Stimulated activated CD4-positive, alpha-beta T cell treated with anti-CD3 and anti-CD28 coated beads, Interleukin-2, amount 100 ng/mL, for 4 hours (primary cell): ENCODE measurements at places on chromosomes 12 and 14.

- DNase-seq: no peak
Measured at GRCh38 chr12:109818905-109819500, 14.2 kb downstream of the TRPV4 start.

GRCh38 chr12:132395908-132396305 lies 66.5 kb upstream of the GALNT9 start:
- DNase-seq: no peak

DNA sequence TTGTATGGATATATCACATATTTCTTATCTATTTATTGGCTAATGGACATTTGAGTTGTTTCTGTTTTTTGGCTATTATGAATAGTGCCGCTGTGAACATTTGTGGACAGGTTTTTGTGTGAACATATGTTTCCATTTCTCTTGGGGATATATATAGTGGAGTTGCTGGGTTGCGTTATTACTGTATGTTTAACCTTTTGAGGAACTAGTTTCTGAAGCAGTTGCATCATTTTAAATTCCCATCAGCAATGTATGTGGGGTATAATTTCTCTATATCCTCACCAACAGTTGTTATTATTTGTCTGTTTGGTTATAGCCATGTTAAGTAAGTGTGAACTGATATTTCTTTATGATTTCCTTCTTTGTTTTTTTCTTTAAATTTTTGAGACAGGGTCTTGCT lies 10.7 kb downstream of the TCTN2 start:
- no peak for DNase-seq

DNA sequence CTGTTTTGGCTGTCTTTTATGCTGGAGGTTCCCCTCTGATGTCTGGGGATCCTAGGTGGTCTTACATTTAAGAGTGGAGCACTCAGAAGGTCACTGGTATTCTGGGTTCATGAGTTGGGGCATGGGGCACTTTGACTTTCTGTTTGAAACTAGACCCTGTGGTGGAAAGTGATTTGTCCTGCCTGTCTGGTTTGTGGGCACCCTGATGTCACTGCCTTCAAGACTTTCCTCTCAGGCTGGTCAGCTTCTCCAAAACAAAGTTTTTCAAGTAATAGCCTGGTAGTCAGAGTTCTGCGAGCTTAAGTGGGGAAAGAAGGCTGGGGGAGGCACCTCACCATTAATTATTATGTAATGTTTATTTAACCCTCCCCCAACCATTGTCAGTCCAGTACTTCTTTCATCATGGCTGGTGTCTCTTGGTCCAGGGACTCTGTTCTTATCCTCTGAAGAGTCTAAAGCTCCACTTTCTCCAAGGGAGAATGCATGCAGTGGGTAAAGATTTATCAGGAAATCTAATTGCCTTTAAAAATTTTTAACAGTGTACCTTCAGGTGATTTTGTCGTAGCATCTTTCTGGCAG lies 35.3 kb downstream of the ZC3H14 start:
- no peak for DNase-seq

- no peak for DNase-seq
Measured at GRCh38 chr14:50008974-50009373, 107.4 kb downstream of the VCPKMT start.

- peak; percentile 56 for DNase-seq
Measured at GRCh38 chr12:121499929-121500793, 80.7 kb downstream of the KDM2B start.

DNA sequence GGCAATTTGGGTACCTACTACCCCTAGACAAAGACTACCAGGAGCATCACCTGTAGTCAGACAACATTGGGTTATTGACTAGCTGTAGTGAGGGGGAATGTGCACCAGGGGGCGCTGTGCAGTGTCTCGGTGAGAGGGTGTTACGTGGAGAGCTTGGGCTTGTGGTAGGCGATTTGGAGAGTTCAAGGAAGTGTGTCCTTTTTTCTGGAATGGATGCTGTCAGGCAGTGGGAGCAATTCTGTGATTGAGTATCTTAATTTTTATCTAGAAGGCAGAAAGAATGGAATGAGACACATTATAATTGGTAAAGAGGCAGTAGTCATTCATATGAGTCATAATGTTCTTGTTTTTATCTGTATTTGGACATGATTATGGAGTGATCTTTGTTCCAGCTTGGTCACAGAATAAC lies 187.7 kb downstream of the GALC start:
- DNase-seq: peak; percentile 1

DNA sequence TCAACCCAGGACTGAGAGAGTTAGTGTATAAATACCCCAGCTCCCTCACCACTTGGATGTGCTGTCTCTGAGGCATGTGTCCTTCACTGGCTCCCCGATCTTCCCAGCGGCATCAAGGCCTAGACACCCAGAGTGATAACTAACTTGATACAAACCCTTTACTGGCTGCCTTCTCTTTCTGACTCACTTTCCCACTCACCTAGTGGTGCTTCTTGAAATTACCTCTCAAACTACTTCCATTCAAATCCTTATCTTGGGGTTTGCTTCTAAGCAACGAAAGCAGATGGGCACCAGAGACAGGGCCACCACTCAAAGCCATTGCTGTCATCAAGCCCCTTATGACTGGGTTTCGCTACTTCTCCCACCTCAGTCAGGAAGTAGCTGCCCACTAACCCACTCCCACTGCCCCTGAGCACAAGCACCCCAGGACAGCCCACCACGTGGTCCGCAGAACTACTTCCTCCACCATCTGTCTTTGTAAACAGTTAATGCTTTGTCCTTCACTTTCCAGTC lies 17.2 kb downstream of the ZFP36L1 start:
- no peak for DNase-seq

- DNase-seq: peak; percentile 57
Measured at GRCh38 chr14:103104654-103105452, 10.3 kb downstream of the EXOC3L4 start.

DNA sequence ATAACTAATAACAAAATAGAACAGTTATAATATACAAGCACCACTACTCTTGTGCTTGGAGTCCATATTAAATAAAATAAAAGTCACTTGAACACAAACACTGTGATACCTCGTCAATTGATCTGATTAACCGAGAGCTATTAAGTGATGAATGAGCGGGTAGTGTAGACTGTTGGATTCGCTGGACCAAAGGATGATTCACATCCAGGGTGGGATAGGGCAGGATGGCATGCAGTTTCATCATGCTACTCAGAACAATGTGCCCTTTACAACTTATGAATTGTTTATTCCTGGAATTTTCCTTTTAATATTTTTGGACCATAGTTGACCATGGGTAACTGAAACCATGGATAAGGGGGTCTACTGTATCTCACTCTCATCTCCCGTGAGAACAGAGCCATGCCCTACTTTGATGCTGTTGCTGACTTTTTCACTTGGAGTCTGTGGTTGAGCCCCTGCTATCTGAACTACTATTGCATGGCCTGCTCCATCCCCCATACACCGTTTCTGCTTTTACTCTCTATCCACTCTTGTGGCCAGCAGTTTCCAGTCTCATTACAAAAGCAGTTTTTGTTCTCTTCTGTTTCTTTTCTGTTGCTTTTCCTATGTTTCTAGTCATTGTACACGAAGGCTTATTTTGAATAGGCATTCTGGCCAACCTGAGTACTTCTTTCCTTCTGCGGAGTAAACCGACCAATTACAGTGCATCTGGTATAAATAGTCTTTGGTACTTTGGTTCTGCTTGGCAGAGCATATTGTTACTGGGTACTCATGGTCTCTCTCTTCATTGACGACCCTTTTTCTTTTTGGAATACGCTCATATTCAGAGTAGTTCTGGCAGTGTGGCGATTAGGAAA lies 12.2 kb downstream of the TMTC2 start:
- no peak for DNase-seq

DNA sequence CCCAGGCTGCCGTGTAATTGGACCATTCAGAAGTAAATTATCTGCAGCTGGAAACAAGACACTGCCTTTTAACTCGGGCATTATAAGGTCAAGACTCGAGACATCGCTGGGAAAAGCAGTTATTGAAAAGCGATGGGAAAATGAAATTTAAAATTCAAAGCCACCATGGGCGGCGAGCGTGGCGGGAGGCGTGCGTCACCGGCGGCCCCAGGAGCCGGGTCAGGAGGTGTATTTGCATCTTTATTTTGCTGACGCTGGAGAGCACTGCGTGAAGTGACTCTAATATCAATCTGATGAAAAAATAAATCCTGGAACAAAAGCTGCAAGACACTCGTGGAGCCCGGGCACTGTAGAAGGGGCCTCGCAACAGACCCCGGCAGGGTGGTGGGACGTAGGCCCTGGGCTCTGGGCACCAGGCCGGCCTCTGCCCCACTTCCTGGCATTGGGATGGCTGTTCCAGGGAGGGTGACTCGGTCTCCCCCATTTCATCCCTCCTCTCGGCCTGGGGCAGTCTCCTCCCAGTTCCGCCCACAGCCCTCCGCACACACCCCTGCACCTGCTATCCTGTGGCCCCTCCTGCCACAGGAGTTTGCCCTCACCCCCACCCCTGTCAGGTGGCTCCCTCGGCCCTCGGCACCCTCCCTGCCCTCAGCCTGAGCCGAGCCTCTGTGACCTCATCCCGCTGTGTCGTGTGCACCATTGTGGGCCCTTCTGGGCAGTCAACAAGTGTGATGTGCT lies 196.2 kb downstream of the KIF26A start:
- DNase-seq: no peak

GRCh38 chr14:32372154-32372553 lies 43.1 kb downstream of the AKAP6 start:
- no peak for DNase-seq

DNA sequence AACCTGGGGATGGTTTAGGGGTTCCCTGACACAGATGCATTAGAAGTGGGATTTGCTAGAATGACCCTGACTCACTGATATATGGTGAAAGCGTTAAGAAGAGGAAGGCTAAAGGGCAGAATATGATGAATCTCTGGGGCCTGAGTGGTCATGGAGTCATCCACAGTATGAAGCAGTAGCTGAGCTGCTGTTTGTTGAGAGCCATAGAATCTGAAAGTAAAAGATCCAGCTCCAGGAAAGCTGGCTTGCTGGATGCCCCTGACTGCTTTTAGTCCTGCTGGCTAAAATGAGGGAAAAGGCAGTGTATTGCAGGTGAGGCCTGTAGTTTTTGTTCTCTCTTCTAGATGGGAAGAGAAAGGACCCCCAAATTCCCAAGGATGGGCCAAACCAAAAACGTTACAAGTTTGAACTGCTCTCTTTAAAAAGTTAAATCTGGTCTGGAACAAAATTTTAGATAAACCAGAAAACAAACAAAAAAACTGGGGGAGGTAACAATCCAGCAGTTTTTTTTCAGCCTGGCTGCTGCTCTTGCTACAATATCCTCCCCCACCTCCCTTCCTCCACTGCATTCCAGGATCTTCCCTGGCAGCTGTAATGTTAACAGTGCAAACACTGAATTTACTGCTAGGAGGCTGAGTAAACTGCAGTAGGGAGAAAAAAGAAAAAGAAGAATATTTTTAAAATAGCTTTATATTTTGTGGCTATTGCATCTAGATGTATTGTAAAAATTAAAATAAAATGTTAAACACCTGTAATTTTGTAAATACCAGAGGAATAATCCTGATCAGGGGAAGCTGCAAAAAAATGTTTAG lies 16.5 kb downstream of the SEL1L start:
- DNase-seq: no peak

- DNase-seq: no peak
Measured at GRCh38 chr12:116600959-116601918, 42.1 kb downstream of the MAP1LC3B2 start.

- no peak for DNase-seq
Measured at GRCh38 chr14:100293497-100294212, 12.6 kb downstream of the SLC25A29 start.

GRCh38 chr14:79056879-79057278 lies 886.7 kb downstream of the NRXN3 start:
- no peak for DNase-seq

GRCh38 chr14:55715889-55716288 lies 135.9 kb downstream of the KTN1 start:
- no peak for DNase-seq

GRCh38 chr12:56572288-56572687 lies 50.7 kb downstream of the RBMS2 start:
- no peak for DNase-seq

GRCh38 chr12:1883513-1883912 lies 34.9 kb downstream of the CACNA2D4 start:
- DNase-seq: no peak

GRCh38 chr12:92619730-92620684 lies 82.8 kb upstream of the PLEKHG7 start:
- no peak for DNase-seq

DNA sequence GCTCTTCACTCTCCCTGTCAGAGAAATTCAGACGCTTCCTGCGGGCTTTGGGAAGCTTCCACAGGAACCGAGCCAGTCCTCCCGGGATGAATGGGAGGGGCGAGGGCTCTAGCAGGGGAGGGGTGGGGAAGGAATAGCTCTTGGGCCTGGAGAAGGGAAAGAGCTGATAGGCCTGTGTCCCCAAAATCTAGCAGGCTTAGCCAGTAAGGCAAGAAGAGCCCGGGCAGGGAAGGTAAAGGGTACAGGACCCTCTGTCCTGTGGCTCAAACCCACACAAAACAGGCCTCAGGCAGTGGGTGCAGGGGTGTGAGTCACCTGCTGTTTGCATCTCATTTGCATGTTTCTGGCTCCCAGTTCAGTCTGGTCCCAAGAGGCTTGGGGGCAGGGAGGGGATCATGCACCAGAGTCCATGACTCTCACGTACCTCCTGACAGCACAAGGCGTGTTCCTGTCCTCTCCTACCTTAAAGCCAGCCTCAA lies 8.7 kb upstream of the SMUG1 start:
- DNase-seq: no peak

DNA sequence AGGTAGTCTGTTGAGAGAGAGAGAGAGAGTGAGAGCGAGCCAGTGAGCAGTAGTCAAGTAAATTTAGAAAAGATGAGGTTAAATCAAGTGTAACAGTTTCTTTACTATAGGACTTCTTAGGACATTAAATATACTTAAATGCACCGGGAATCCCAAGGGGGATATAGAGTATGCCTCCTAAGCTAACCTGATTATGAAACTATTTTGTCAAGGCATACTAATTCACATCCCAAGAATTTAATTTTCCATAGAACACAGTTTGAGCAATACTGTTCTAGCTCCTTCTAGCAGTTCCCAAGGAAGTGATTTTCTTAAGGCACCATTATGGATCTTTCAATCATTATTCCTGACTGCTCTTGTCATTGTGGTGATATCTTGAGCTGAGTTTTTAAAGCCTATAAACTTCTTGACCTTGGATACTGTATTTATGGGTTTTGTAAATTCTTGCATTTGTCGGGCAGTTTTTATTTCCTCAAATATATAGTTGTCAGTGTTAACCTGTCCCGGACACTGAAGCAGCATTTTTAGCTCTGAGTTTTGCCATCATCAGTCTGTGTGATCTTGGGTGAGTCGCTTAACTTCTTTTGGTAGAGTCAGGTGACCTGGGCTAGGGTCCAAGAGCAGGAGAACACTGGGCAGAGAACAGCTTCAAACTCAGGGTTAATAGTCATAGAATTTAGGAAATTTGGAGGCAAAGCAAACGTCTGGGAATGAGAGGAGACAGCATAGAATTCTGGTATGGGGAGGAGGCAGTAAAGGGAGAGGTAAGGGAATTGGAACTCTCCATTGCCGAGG lies 196.5 kb upstream of the FRMD6 start:
- no peak for DNase-seq

GRCh38 chr14:102246071-102246470 lies 58.9 kb downstream of the MOK start:
- DNase-seq: no peak
